ENCODE measurements at places on chromosomes 6 and 20.

DNA sequence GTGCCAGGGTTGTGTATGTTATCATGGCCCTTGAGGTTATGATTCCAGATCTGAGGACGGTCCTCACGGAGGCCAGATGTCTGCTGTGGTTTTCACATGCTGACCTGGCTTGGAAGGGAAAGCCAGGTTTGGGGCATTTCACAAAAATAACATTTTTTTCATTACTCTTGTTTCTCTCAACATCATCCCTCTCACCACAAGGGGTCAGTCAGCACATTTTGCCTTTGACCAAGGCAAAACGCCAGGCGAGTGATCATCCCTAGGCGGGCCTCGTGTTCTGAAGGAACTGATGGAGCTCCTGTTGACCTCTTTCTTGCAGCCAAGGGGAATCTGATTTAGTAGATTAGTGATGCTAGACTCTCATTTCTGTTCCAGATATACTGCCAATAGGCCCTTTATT lies 133.5 kb downstream of the TBC1D7 start:
- peak; percentile 64 for DNase-seq

GRCh38 chr6:121691126-121691551 lies 255.7 kb downstream of the GJA1 start:
- DNase-seq = no peak

- DNase-seq = no peak
Measured at GRCh38 chr20:59765599-59766177, 161.3 kb downstream of the PHACTR3 start.

DNA sequence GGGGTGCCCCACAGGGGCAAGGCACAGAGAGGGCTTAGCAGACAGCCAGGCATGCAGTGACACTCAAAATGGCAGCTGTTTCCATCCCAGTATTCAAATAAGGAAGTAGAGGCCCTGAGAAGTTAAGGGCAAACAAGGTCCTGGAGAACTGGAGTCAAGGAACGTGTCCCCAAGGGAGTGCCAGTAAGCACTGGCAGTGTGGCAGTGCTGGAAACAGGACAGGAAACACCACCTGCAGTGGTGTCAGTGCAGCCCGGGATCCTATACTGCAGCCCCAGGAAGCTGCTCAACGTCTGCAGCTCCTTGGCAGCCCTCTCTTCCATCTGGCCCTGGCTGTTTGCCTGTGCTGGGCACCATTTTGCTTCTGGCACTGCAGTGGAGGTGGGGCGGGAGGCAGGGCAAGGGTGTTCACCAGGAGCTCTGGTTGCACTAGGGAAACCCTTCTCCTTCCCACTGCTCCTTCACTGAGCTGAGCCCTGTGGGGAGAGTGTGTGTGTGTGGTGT lies 56.3 kb downstream of the EDN3 start:
- no peak for DNase-seq

GRCh38 chr6:95175927-95176675 lies 401.2 kb upstream of the MANEA start:
- DNase-seq = no peak

DNA sequence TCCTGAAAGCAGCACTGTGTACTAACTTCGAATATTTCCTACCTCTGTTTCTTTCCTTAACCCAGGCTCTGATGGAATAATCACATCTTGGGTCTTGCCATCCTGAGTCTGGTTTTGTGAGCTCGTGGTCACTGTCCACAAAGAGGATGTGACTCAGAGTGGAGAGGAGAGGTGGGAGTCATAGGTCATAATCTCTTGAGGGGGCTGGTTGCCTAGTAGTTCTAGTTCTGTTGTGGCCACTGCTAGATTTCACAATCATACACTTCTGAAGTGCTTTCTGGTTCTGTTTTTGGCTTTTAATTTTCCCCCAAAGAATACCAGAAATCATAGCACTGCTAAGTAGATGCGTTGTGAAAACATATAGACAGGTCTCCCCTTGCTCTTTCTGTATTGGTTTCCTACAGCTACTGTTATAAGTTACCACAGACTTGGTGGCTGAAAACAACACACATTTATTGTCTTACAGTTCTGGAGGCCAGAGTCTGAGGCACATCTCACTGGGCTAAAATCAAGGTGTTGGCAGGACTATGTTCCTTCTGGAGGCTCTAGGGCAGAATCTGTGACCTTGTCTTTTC lies 102.8 kb downstream of the NRSN1 start:
- no peak for DNase-seq

GRCh38 chr20:57753332-57754164 lies 43.7 kb upstream of the PMEPA1 start:
- DNase-seq = peak; percentile 64

- peak; percentile 51 for DNase-seq
Measured at GRCh38 chr6:105363100-105363754, 39.7 kb downstream of the PREP start.

DNA sequence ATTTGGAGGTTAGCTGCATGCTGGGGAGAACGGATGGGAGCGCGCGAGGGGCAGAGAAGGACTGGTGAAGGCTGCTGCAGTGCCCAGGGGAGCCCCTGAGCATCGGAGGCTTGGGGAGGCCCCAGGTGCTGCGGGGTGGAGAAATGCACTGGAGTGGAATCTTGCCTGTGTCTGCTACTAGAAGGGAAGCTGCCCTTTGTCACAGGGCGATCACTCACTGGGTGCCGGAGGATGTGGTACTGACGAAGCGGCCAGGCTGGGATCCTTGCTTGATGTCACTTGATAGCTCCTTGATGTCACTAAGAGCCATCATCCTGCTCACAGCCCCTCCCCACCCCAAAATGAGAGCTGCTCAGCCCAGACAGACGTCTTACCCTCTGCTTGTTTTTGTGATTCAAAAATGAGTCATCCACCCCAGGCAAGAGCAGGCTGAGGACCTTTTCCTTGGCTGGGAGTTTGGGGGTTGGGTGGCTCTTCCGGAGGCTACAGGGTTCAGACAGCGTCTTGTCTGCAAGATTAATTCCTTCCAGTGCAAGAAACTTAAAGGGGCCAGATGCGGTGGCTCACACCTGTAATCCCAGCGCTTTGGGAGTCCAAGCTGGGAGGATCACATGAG lies 62.6 kb upstream of the PMEPA1 start:
- no peak for DNase-seq

GRCh38 chr6:133977983-133978895 lies 25.2 kb downstream of the TBPL1 start:
- no peak for DNase-seq

GRCh38 chr20:25294459-25295385 lies 46.8 kb downstream of the PYGB start:
- DNase-seq = peak; percentile 92

- DNase-seq = no peak
Measured at GRCh38 chr20:40728996-40729395, 40.0 kb upstream of the MAFB start.

DNA sequence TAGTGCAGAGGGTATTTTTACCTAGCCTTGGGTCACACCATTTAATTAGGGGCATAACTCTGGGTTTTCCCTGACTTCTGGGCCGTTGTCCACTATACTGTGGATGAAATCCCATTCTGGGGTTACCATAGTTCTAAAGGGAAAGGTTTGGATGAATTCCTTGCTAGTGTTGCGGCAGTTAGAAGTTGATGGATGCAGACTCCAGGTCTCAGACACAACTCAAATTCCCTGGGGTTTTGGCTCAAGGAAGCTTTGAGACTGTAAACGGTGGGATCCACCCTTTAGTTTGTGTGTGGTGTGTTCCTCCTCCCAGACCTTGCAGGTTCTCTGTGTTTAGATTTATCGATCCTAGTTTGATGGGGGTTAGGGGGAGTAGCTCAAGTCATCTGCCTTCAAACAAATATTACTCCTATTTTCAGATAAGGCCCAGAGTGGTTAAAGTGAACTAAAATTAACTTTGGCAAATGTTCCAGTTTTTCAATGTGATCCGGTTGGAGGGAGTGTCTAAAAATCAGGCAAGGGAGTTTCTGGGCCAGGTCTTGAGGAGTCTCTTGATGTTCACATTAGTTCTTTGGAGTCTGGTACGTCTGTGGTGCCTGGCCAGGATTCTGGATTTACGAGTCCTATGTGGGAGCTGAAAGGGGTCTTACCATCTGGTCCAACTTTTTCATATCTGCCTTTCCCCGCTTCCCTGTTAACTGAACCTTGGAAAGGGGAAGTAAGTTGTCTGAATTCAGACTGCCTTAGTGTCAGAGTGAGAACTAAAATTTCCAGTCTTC lies 1.5 kb downstream of the RALY start:
- DNase-seq = no peak

DNA sequence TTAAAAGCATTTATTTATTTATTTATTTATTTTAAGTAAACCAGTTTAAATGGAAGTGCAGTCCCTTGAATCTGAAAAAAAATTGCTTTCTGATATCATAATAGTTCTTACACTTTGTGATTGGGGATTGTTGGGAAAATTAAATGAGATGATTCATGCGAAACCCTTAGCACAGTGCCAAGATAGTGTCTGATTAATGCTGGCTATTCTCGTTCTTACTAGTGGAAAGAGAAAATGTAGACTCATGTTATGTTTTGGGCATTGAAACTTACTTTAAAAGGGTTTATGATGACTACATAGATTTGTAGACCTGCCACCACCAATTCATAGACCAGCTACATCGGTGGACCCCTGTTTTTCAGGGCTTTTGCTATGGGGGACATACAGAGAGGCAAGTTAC lies 229.2 kb upstream of the ZFP64 start:
- no peak for DNase-seq

DNA sequence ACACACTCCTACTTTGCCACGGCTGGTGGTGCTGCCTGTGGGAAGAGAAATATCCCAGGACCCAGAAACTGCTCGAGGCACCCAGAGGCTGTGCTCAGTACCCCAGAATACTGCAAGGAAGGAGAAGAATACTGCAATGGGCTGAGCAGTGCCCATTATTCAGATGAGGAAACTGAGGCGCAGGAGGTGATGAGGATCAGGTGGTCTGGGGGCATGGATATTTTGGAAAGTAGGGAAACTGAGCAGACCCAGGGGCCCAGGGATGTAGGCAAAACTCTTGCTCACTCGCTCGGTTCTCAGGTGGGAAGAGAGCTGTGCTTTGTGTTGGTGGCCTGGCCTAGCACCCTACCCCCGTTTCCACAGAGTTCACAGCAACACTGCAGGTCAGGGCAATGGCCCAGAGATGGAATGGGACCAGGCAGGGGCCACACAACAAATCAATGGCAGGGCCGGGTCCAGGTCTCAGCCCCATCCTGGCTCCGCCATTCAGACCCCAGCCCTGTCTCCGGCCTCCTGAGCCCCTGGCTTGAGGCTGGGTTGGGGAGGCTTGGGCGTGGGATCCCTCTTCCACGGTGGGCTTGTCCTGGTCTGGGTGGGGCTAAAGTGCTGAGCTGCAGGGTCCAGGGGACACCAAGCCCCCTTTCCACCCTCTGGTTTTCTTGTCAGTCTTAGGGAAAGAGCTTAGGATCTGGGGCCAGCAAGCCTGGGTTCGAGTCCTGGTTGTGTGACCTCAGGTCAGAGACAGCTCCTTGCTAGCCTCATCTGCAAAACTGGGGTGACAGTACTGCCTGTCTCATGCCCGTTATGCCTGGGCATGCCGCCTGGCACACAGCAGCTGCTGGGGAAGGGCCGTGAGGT lies 33.9 kb downstream of the SUN5 start:
- peak; percentile 14 for DNase-seq

DNA sequence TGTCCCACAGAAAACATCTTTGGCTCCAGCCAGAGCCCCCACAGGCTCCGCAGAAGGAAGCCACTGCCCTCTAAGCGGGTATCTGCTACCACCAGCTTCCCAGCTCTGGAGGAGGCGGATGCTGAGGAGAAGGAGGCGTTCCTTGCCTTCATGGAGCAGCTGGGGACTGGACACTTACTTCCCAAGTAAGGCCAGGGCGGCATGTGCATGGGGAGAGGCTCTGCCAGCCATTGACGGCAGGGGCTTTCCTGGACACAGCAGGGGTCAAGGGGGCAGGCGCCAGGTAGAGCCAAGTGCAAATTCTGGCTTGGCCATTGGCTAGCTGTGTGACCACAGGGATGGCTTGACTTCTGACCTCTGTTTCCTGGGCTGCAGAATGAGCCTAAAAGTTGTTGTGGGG lies 17.8 kb downstream of the RAB44 start:
- no peak for DNase-seq

DNA sequence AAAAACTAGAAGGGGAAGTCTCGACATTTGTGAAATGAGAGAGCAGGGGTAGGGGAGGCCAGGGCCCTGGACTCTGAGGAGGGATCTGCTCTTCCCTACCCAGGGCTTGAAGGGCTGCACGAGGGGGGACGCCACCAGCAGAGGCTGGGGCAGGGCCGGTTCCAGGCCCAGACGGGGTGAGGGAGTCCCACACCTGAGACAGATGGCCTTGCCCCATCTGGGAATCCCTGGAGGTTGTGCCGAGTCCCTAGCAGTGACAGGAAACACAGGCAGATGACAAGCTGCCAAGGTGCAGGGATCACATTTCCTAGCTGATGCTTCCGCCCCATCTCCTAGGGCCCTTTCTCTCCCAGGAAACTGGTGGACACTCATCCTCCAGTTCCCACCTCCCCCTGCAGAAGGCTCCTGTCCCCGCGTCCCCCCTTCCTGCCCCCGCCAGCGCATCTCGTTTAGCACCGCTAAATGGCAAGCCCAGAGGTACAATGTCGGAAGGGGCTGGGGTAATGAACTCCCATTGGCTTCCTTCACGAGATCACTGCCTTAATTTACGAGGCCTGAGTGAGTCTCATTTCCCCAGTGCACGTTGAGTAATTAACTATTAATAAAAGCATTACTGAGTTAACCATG lies 35.2 kb upstream of the CDH22 start:
- peak; percentile 56 for DNase-seq

GRCh38 chr20:60453388-60454246 lies 495.4 kb downstream of the CDH26 start:
- no peak for DNase-seq

GRCh38 chr20:16864963-16865362 lies 116.8 kb downstream of the OTOR start:
- DNase-seq = no peak

DNA sequence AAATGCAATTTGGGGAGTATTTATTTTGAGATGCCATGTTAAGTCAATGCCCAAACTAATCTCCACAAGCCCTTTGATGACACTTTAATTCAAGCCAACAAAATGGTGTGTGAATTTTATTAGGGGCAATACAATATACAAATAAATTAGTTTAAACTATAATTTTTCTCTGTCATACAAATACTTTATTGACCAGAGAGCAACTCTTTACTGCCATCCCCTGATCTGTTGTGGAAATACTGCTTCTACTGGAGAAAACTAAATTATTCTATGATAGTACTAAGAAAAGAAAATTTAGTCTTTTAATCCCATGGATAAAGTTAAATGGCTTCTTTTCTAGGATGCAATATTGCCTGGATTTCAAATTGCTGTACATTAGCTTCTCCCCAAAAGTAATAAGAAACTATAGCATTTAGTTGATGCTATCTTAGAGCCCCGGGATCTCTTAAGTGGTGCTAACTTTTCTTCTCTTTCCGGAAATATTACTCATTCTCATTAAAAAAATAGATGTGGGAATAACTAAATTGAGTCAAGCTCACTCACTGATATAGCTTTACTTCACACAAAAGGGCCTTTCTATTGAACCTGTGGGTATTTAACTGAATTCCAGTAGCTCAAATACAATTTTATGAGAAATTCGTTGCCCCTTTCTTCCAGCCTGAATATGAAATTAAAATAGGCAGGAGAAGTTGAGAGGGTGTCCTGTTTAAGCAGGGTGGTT lies 49.2 kb downstream of the SMPDL3A start:
- DNase-seq = peak; percentile 22

DNA sequence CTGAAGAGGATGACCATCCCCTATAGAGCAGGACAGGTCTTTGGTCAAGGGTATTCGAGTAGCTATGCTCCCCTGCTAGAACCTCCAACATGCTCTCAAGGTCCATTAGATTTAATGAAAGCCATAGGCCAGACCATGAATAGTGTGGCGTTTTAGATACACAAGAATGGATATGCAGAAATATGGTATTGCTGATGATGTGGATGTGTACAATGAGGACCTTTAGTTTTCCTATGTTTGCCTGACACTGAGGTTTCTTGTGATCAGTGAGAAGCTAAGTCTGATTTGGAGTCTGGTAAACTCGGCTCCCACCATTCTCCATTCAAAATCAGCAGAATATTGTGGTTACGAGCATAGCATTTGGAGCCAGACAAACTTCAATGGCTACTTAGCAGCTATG lies 125.6 kb downstream of the TSHZ2 start:
- no peak for DNase-seq

All from D341Med (cell line).